ENCODE measurements at places on chromosomes 12 and 14. TPM values are rescaled to one million over a fixed set of nuclear protein-coding genes. Genes with fewer than 3 reads are reported as not detected.

Gene KRT83
- total RNA-seq, result not detected

Gene IL25
- total RNA-seq, result not detected

Gene OAS2
- 13.7 TPM for total RNA-seq

Gene B4GALNT1
- 2.5 TPM for total RNA-seq

Gene GMFB
- 35.7 TPM for total RNA-seq

Gene RIN3
- 15.2 TPM for total RNA-seq

Gene GPR162
- total RNA-seq, result 10.9 TPM

Gene TEAD4
- 12.0 TPM for total RNA-seq

Gene TOMM20L
- not detected for total RNA-seq

Gene HOXC11
- not detected for total RNA-seq

Gene LHX5
- not detected for total RNA-seq

Gene PIGH
- total RNA-seq, result 14.2 TPM

Gene IAPP
- not detected for total RNA-seq

Gene NGB
- total RNA-seq, result not detected
